ENCODE measurements at places on chromosomes 5 and 9.

- no peak for DNase-seq
Observed at GRCh38 chr5:139694556-139695177, 46.5 kb downstream of the CXXC5 start.

DNA sequence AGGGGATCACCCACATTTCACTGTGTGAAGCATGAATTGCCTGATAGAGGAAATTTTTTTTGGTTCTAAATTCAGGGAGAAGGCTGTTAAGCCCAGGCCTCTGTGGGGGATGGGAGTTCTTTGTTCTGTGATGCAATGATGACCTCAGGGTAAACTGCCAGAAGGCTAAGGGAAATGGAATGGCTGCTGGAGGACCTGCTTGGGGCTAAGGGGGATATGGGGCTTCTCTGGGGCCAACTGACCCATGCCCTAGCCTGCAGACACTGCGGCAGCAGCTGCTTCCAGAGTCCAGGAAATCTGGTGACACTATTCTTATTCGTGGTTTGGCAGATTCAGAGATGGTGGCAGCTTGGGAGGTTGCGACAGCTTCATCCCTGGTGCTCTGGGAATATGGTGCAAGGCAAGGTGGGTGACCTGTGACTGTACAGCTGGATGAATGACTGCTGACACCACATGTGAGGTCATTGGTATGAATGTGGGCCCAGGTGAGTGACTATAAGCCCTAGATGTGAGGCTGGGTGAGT is 30.3 kb downstream of the VCP start:
- no peak for DNase-seq

- no peak for DNase-seq
Observed at GRCh38 chr5:27011274-27011673, 27.1 kb downstream of the CDH9 start.

DNA sequence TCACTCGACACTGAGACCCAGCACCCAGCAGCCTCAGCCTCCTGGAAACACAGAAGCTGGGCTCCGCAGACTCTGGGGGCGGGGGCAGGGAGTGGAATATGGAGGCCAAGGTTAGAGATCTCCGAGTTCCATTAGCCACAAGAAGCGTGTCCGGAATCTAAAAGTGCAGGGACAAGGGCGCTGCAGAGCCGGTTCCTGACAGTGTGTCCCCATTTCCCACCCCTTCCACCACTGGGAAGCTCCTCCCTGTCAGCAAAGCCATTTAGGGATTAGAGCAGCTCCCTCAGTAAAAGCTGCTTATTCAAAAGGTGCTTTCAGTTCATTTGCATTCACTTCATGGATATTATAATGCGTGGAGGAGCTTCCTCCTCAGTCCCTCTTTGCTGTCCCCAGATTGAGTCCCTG is 74.1 kb upstream of the HSPA9 start:
- DNase-seq = no peak

GRCh38 chr5:181234455-181235306 is 9.0 kb downstream of the RACK1 start:
- DNase-seq = no peak

GRCh38 chr9:14198047-14198840 is 115.7 kb downstream of the NFIB start:
- DNase-seq = no peak

- no peak for DNase-seq
Observed at GRCh38 chr9:30758726-30759446, 1625.6 kb upstream of the ACO1 start.

- no peak for DNase-seq
Observed at GRCh38 chr5:54653956-54654614, 136.5 kb downstream of the SNX18 start.

- DNase-seq = no peak
Observed at GRCh38 chr5:181058786-181059296, 18.8 kb downstream of the BTNL9 start.

- DNase-seq = no peak
Observed at GRCh38 chr9:84856181-84856632, 186.7 kb downstream of the NTRK2 start.

- no peak for DNase-seq
Observed at GRCh38 chr9:137478962-137479861, 20.1 kb upstream of the NSMF start.

DNA sequence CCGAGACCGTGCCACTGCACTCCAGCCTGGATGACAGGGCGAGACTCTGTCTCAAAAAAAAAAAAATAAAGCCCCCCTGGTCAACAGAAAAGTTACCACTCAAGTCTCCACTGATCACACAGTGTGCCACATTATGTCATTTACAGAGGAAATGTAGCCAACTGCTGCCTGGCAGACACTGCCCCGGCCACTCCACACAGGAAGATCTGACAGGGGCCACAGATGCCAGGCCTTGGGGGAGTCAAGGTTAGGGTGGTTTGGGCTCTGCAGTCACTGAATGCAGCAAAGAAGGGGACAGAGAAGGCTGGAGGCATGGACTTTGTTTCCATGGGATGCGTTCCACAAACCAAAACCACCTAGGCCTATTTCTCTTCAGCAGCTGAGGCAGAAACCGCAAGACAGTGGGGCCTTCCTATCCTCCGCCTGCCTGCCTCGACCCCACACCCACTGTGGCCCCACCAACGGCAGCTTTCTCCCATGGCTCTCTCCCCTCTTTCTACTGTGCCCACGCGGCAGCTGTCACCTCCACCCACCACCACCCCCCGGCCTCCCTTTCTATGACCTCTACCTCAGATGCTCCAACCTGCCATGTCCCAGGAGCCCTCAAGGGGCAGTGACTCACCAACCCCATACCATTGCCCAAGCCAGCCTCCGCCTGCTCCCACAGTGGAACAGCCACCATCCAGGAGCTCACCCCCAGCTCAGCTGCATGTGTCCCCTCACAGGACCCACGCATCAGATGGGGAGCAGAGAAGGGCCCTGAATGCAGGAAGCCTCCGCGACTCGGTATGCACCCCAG is 12.4 kb downstream of the IPPK start:
- no peak for DNase-seq

DNA sequence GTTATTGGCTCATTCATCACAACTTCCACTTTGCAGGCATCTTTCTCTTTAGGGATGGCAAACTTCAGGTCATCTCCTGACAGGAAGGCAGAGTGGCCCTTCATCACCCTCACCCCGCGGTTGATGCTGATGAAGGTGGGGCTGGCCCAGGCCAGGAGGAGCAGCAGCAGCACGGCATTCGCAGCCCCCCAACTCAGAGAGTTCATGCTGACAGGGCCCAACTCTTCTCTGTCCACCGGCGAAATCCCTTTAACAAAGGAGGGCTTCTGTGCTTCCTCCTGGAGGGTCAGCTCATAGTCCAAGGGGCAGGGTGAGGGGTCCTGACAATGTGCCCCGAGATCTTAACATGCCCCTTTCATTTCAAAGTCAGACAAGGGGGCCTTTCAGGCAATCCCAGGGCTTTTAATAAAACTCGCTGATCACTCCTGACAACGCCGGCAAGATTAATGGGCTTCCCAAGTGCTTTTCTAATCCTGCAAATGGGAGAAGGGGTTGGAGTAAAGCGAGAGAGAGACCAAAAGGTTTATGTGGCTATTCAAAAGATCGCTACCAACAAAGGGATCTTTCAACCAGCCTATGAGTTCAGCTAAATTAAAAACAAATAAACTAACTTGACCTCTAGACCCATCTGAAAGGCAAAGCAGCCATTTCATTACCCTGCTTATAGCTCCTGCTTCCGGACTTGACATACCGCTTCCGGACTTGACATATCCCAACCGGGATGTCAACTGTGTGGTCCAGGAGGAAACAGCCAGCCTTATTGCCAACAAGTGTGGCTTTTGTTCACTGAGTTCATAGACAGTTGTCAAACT is 41.2 kb downstream of the FREM1 start:
- DNase-seq = no peak

GRCh38 chr5:67528953-67529352 is 332.4 kb upstream of the CD180 start:
- DNase-seq = no peak

- no peak for DNase-seq
Observed at GRCh38 chr9:16524823-16525222, 345.6 kb downstream of the BNC2 start.

- DNase-seq = no peak
Observed at GRCh38 chr5:32130865-32131264, 43.3 kb downstream of the GOLPH3 start.

- DNase-seq = no peak
Observed at GRCh38 chr9:86039991-86040860, 59.1 kb downstream of the GOLM1 start.

DNA sequence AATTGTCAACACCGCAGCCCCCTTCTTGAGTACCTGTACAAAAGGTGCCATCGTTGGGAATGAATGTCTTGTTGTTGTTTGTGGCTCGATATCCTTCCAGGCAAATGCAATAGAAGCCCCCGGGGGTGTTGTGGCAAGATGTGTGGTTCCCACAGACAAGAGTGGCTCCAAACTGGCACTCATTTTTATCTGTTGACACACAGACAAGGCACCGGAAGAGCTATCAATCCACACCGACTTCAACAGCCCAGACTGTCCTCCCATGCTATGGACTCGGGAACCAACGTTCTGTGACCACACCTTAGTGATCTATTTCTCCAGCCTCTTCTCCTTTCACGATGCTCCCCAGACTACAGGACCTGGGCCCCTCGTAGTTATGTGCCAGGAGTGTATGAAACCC is 25.9 kb downstream of the SUSD1 start:
- no peak for DNase-seq

GRCh38 chr9:125359011-125359410 is 97.4 kb downstream of the GAPVD1 start:
- DNase-seq = no peak

DNA sequence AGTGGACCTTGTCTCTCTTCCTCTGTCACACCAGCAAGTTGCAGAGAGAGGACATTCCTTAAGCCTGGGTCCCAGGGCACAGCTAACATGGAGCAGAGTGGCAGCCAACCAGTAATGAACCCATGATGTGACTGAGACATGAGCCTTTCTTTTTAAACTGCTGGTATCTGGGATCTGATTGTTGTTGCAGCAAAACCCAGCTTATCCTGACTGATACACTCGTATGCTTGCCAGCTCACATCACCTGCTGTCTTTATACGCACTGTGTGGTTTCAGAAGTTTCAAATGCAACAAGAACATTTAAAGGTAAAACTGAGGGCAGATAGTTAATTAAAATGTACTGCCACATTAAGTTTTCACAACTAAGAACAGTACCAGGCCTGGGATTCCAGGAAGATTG is 97.1 kb downstream of the HSD17B3 start:
- DNase-seq = no peak

DNA sequence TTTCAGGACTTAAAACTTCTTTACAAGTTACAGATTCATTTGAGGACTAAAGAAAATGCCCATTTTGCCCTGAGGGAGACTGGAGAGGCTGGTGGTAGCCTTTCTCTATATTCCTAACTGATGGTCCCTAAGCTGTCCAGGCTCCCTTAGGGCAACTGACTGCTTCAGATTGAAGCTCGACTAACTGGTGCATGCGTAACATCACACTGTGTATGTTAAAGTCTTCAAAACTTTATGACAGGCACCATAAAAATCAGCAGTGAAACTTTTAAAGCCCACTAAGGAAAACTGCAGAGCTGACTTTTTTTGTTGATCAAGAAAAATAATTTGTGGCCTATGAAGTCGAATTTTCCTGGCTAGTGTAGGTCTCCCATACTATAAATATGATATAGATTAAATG is 233.0 kb upstream of the RPS23 start:
- DNase-seq = no peak

GRCh38 chr9:133799106-133799505 is 61.0 kb upstream of the SARDH start:
- DNase-seq = no peak

DNA sequence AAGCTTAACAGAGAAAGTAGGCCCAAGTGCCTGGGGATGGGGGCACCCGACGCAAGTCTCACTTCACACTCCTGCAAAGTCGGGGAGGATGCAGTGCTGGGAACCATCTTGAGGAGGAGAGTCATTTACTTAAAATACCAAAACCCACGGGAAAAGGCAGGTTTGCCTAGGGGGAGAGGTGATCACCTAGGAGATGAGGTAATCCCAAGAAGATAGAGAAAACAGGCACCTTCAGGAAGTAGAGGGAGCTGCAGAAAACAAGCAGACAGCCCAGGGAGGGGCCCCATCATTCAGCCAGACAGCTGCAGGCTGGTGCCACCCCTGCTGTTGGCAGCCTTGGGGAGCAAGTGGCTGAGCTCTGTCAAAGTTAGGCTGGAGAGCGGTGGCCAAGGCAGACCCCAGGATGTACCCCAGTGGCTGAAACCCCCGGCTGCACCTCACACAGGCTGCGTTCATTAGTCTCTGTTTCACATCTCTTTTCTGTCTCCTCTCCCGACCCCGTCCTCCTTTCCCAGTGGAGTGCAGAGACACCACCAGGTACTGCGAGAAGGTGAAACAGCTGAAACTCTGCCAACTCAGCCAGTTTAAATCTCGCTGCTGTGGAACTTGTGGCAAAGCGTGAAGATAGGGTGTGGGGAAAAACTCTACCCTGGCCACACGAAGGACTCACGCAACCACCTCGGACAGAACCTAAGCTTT is 124.9 kb downstream of the SAXO1 start:
- no peak for DNase-seq

- DNase-seq = no peak
Observed at GRCh38 chr5:56228631-56229030, 4.5 kb downstream of the ANKRD55 start.

DNA sequence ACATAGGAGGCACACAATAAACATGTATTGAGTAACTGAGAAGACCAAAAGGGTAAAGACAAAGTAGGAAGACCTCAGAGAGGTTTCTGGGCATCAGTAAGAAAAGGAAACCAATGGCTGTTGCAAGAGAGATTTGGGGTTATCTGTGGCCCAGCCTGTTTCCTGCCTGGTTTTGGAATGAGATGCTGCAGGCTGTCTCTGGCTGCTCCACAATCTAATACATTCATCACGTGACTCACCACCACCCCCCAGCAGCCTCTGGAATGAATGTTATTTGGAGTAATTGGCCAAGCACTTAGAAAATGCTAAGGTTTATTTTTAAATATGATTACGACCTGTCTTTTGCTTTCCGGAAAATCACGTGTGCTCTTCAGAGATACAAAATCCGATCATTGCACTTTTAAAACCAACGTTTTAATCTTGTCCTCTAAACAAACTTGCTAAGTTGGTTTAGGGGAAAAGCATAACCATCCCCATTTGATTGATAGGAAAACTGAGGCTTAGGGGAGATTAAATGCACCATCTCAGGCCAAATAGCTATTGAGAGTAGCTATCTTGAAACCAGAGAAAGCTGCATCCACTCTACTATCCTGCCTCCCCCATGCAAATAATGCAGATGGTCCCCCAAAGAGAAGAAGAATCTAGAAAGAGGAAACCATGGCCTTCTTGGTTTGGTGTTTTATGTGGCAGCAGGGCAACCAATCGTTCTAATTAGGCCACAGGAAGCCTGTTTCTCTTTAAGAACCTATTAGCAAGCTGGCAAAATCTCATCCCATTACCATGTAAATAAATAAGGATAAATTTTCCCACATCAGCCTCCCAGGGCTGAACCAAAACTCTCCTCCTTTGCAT is 151.8 kb upstream of the ADRA1B start:
- DNase-seq = no peak

Data from stimulated activated CD4-positive, alpha-beta T cell treated with anti-CD3 and anti-CD28 coated beads, Interleukin-1b, Interleukin-23, amount 100 ng/mL, for 24 hours (primary cell).